NCI-H1092 (cell line): ENCODE measurements at places on chromosomes 16 and 17.

GRCh38 chr17:77745702-77746101, 212.8 kb upstream of the TNRC6C start:
- no peak for DNase-seq

GRCh38 chr16:12255473-12255872, 278.9 kb downstream of the SNX29 start:
- no peak for DNase-seq

DNA sequence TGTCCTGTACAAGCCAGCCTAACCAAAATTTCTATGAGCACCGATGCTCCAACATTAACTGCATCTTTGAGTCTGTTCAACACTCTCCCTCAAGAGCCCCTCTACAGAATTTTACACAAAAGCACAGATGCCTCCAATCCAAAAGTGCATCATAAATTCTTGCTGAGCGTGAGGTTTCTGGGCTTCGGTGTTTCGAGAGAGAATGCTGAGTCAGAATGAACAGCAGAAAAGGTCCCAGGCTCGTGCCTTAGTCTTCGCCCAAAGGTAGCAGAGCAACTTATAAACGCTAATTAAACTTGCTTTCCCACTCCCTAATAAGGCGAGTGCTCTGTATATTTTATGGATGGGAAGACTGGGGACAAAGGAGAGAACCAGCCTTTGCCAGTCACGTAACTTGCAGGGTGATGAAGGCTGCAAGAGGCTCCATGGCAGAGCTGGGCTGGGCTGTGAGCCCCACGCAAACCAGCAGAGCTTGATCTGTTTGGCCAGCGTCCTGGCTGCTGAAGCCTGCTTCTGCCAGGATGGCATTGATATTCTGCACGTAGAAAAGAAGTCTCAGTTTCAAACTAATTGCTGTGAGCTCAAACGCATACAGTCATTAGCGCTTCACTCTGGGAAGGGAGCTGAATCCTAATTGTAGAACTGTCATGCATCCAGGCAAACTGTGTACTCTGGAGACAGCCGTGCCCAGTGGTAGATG, 138.5 kb downstream of the DNAH9 start:
- no peak for DNase-seq

DNA sequence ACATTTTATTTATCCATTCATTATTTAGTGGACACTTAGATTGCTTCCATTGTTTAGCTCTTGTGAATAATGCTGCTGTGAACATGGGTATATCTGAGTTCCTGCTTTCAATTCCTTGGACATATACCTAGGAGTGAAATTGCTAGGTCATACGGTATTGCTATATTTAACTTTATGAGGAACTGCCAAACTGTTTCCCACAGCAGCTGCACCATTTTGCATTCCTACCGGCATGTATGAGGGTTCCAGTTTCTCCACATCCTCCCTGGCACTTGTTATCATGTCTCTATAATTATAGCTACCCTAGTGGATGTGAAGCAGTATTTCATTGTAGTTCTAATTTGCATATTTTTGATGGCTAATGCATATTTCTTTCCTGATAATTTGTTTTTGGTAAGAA, 23.7 kb upstream of the DRG2 start:
- DNase-seq, result no peak

GRCh38 chr17:17892009-17892408, 55.2 kb upstream of the SREBF1 start:
- no peak for DNase-seq

- no peak for DNase-seq
Measured at GRCh38 chr16:48383009-48383876, 2.0 kb downstream of the SIAH1 start.

DNA sequence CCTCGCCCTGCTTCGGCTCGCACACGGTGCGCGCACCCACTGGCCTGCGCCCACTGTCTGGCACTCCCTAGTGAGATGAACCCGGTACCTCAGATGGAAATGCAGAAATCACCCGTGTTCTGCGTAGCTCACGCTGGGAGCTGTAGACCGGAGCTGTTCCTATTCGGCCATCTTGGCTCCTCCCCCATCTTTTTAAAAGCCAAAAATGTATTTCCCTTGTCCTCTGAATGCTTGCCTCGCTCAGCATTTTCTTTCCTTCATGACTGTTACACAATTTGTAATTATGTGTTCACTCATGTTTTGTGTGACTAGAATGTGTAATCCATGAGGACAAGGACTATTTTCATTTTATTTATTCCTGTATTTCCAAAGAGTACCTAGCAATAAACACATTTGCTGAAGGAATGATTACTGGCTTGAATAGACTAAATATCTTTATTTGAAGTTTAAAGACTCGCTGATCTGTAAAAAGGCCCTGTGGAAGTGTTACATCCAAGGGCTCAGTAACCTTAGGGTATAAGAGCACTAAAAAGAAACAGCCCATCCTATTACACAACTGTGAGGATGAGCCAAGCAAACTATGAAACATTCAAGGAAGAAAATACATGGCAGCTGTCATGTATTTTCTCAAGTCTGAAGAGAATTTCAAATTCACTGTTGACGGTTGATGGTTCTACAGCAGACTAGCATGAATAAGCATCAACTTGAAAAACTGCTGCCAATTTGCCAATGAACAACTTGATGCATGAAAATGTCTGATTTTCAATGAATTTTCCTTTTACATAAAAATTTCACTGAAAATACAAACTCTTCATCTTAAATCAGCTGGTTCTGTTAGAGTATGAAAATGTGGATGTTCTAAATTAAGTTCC, 192.6 kb downstream of the MYO1D start:
- DNase-seq, result no peak

DNA sequence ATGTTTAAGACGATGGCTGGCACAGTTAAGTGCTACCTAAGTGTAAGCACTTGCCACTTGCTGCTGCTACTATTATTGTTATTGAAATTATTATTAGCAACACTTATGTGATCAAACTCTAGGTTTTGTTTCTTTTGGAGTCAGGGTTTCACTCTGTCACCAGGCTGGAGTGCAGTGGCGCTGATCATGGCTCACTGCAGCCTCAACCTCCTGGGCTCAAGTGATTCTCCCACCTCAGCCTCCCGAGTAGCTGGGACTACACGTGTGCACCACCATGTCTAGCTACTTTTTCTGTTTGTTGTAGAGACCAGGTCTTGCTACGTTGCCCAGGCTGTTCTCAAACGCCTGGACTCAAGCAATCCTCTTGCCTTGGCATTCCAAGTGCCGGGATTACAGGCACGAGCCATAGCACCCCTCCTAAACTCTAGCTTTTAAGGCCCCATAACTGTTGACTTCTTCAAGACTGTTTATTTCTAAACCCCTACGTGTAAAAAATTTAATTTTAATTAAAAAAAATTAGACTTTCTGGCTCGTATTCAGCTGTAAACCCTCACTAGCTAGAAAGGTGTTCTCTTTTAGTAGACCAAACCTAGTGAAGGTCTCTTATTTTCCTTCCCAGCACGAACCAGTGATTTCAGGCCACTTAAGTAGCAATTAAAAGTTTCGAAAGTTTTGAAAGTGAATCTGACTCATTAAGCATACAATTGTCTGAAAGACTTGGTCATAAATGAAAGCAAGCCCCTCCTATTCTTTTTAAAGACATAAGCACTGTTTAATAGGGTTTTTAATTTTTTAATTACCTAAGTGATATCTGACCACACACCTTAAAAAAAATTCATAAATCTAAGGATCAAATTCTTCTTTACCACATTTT, 11.7 kb upstream of the SCNN1B start:
- no peak for DNase-seq

GRCh38 chr16:12310286-12310685, 333.8 kb downstream of the SNX29 start:
- no peak for DNase-seq

- no peak for DNase-seq
Measured at GRCh38 chr16:88287219-88287618, 95.5 kb upstream of the ZNF469 start.

DNA sequence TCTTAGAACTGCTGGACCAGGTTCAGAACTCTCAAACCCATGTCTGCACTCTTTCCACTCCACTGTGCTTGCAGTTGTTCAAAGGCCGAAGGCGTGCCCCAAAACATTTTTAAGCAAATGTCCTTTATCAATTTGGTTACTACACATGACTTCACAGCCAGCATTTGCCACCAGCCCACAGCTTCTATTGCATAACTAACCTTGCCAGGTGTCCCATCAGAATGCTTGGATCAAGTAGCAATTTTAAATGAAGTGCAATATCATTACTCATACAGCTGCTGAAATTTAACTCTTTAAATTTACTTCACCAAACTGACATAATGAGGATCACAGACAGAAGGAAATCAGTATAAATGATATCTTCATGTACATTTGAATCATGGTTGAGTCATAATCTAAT, 29.8 kb upstream of the HS3ST3A1 start:
- DNase-seq, result no peak

DNA sequence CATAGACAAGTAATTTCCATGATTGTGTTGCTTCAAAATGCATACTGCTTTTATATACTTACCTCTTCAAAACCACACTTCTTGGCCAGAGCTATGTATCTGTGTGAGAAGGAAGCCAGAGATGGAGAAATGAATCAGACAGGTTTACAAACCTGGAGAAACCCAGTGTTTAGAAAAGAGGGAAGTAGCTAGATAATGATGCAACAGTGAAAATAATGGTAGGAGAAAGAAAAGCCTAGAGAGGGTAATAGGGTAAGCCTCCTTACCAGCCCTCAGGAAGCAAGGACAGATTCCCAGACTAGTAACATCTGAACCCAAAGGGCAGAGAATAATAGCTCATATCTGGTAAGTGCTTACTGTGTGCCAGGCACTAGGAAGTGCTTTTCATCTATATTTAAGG, 250.3 kb upstream of the CDH11 start:
- DNase-seq, result no peak

- no peak for DNase-seq
Measured at GRCh38 chr16:82881516-82881915, 254.7 kb downstream of the CDH13 start.

DNA sequence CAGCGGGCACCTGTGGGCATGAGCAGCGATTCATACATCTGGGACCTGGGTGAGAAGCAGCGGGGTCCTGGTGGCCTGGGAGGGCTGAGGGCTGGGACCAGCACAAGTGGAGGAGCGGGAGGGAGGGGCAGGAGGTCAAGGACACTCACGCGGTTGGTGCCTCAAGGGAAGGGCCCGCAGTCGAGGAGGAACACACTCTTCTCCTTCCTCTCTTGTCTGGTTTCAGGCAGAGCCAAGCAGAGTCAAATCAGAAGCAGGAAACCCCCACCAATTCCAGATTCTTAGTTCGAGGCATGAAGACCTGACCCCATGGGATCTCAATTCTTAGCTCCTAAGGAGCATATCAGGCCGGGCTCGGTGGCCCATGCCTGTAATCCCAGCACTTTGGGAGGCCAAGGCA, 15.7 kb downstream of the DNAI2 start:
- DNase-seq, result no peak

DNA sequence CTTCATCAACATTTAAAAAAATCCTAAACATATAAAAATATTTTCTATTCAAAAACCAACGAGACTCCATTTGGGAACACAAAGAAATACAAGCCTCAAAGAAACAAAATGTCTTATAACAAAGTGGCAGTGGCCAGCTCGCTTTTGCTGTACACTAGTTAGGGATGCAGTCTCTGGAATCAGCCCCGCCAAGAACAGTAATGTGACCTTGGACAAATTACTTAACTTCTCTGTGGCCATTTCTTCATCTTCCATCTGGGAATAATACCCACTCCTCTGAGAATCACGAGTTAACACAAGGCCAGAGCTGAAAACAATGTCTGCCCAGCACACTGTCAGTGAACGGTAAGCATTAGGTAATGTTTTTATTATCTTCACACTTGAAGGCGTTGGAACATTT, 5.6 kb downstream of the STAT5B start:
- DNase-seq, result no peak

GRCh38 chr17:19656336-19656735, 7.8 kb downstream of the ALDH3A2 start:
- DNase-seq, result no peak

DNA sequence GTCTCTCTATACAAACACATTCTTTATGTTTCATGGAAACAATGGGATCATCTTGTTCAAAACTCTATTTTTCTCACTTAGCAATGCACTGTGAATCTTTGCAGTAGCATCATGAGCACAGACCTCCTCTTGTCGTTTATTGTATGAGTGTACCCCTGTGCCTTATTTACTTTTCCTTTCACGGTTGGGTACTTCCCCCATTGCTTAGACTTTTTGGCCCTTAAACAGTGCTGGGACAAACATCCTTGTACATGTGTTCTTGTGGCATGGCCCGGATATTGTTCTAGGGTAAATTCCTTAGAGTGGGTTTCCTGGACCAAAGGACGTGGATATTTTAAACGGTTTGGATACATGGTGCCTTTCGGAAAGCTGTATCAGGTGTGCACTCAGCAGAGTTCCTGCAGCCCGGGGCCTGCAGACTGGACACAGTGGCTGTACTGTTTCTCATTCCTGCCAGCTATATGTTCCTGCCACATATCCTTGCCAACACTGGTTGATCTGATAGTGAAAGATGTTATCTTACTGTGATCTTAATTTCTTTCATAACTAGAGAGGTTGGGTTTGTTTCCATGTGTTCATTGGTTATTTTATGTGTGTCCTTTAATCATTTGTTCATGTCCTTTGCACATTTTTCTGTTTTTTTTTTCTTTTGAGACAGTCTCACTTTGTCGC, 111.1 kb downstream of the OR1D5 start:
- DNase-seq, result no peak

DNA sequence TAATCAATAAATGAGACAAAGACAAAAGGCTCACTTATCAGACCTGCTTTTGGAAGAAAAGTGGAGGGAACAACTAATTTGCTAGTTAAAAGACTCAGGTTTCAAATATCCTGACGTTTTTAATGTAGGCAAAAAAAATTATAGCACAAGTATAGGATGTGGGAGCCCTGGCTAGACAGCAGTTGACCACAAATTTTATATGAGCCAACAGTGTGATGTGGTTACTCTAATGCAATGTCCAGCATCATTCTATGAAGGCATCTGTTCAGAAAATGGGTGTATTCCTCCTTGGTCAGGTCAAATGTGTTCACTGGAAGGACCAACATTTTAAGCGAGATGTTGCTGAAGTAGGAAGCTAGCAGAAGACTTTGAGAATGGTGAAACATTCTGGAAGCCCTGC, 237.4 kb downstream of the MAP2K6 start:
- DNase-seq, result no peak

DNA sequence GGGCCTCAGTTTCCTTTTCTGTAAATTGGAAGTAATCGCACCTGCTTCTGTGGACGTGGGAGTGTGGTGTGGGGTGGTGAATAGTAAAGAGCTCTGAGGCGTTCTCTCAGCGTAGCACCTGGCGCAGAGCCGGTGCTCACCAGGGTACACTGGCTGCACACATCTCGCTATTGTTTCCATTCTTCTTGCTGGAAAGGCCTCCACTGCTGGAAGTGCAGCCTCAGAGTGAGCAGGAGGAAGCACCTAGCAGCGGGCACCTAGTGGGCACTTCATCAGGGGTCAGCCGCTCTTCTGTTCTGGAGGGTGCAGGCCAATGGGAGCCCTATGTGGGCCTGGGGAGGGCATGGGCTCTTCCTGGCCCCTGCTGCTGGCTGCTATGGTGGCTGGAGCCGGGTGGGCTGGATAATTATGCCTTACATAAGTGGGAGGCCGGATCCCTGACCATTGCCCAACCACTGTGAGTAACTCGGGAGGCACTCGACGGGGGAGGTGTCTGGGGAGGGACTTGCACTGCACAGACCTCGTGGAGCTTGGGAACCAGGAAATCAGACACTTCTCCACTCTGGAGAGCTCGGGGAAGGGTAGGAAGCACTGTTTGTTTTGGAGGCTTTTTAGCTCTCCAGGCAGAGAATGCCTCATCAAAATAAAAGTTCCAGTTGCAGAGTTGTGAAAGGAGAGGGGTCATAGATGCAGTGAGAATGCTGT, 1.7 kb downstream of the MAP2K3 start:
- peak; percentile 22 for DNase-seq
